ENCODE measurements at places on chromosomes 1 and 21.

DNA sequence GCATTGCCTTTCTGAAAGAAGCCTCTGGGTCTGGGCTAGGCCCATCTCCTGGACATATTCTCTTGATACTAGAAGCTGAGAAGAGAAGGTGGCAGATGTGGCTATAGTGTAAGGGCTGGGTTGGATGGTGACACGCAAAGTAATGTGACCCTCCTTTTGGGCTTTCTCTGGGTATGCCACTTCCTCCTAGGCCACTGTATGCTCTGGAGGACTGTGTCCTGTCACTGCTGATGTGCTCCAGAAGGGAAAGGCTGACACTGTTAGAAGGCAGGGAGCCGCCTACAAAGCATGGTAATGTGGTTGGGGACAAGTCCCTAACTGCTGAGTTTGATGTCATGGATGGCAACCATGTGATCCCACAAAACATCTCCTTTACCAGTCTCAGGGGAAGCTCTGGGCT lies 112.1 kb downstream of the BCAR3 start:
- no peak for DNase-seq

- no peak for DNase-seq
These were observed 23.1 kb downstream of the SASS6 start for GRCh38 chr1:100109554-100110066.

GRCh38 chr1:31886866-31887265 lies 51.3 kb downstream of the PTP4A2 start:
- no peak for DNase-seq

GRCh38 chr1:53738205-53739108 lies 507 bp downstream of the GLIS1 start:
- no peak for DNase-seq

- no peak for DNase-seq
These were observed 501 bp downstream of the FBXO6 start for GRCh38 chr1:11664336-11665065.

- DNase-seq = peak; percentile 27
These were observed 18.8 kb downstream of the ADGRB2 start for GRCh38 chr1:31745096-31745945.

DNA sequence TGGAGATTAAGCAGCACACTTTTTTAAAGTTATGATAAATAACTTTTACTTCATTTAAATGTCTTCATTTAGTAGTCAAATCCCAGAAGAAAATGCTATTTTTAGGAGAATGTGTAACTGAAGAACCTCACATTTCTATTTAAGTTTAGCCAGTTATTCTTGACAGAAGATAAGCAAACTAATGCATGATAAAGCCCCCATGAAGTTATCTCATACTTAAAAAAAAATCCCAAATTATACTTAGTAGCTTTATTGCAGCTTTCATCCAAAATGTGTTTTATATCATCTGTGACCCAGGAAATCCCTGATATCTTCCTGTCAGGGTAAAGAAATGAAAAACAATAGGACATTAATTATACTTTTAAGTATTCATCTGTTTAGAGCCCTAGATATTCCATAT lies 124.8 kb upstream of the SYT6 start:
- no peak for DNase-seq

DNA sequence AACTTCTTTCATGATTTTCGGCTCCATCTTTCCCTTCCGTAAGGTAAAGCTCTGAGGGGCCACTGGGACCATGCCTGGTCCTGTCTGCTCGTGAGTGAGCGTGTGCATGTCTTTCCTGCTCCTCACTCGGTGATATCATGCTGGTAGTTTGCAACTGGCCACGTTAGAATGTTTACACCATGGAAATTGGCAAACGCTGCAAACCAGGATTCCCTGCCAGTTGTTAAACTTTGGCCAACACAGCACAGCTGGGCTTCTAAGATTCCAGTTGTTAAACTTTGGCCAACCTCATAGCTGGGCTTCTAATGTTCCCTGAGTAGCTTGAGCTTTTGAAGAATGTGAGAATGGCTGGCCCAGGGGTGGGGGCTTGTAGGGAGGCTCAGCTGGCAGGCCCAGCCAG lies 68.0 kb upstream of the ACTL8 start:
- no peak for DNase-seq

- DNase-seq = no peak
These were observed 314.2 kb upstream of the POU3F1 start for GRCh38 chr1:38360807-38361206.

- no peak for DNase-seq
These were observed 524 bp downstream of the LRRC38 start for GRCh38 chr1:13513063-13513894.

DNA sequence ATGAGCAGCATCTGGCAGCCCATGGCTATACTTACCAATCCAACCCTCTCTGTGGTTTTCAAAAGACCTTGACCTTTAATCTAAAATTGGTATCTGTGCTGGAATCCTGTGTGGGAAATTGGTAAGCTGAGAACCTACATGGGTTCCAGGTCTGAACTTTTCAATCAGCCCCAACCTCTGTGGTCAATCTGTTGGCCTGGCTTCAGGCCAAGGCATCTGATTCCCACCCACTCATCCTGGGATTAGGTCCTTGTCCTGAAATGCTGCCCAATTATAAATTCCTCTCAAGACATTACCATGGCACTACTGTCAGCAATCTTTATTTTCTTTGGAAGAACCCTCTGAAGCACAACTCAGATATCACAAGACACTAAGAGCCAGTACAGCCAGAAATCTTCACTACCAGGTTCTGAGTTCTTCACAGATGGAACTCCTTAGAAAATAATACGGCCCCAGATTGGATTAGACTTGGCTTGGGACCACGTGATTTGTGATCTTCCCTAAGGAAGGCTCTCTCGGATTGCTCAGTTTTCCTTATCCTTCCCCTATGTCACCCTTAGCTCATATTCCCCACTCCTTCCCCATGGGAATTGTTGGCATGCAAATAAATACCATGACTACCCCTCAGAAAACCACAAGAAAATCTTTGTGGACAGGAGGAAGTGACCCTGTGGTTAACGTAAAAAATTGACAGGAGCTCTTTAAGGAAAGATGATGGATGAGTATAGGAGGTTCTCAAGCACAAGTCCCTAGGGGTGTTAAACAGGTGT lies 207.9 kb upstream of the ST6GALNAC5 start:
- no peak for DNase-seq

DNA sequence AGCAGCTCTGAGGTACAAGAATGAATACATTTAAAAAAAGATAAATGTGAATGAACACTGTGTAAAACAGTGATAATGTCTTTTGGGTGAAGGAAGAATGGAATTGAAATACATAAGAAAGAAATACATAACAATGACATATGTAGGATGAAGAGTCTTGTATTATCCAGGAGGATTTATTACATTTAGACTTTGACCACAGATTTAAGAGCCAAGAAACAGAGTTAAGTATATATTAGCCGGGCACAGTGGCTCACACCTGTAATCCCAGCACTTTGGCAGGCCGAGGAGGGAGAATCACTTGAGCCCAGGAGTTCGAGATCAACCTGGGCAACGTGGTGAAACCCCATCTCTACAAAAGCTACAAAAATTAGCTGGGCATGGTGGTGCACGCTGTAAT lies 79.7 kb downstream of the SCCPDH start:
- DNase-seq = no peak

DNA sequence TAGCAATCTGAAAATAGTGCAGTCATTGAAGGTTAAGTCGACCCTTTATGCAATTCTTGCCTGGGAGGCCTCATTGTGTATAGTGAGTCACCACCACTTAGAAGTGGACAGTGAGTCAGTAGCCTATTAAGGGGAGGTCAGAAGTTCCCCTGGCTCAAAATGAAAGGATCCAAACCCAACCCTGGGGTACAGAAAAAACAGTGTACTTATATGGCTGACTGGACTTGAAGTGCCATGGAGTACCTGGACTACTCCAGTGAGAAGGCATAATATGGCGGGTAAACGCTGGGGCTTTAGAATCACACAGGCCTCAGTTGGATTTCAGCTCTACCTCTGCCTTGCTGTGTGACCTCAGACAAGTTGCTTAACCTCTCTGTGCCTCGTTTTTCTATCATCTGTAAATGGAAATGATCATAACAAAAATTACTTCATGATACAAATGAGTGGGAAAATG lies 2.2 kb upstream of the BCL9 start:
- DNase-seq = peak; percentile 47

GRCh38 chr1:3631320-3632260 lies 6.8 kb downstream of the TPRG1L start:
- DNase-seq = no peak

- DNase-seq = no peak
These were observed 18.1 kb downstream of the KHDRBS1 start for GRCh38 chr1:32031578-32032274.

DNA sequence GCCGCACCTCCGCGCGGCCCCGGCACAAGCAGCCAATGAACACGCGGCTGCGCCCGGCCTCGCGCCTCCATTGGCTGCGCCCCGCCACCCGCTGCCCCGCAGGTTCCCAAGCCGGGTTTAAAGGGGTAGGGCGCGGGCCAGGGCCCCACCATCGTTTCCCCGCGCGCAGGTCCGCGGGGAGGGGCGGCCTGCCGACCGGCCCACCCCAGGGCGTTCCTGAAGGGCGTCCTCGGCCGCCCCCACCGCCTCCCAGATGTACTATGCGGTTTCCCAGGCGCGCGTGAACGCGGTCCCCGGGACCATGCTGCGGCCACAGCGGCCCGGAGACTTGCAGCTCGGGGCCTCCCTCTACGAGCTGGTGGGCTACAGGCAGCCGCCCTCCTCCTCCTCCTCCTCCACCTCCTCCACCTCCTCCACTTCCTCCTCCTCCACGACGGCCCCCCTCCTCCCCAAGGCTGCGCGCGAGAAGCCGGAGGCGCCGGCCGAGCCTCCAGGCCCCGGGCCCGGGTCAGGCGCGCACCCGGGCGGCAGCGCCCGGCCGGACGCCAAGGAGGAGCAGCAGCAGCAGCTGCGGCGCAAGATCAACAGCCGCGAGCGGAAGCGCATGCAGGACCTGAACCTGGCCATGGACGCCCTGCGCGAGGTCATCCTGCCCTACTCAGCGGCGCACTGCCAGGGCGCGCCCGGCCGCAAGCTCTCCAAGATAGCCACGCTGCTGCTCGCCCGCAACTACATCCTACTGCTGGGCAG lies at the start of gene OLIG1:
Gene OLIG1 (plus strand): TSS at position 148 of the 750 bp plus-strand sequence. CDS start 106 bp downstream, at position 254.
- DNase-seq = no peak

DNA sequence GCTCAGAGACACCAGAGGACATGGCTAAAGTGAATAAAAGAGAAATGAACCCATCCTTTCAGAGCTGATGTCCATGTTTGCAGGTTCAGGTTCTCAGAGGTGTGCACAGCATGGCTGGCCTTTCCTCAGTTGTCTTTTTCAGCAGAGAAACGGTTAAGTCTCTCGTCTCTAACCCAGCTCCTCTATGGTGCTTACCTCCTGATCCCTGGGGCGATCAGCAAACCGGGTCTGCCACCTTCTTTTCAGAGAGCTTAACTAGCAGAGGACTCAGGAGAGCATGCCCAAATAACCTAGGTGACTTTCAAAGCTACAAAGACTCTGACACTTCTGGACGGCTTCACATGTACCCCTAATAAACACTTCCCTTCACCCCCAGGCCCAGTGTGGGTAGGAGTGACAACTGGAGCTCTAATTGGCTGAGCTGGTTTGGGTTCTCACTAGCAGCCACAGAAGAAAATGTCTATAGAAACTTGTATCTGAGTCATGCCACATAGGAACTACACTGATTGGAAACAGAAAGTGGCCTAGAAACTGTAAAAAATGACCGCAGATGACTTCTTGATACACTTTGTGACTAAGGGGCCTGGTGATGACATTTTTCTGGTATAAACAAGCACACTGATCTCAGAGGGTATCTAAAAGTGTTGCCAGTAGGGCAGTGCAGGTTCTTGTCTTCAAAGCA lies at the start of gene AIM2:
Gene AIM2 (minus strand): TSS at position 329 of the 682 bp plus-strand sequence. CDS start 3,267 bp downstream, outside the sequence.
- DNase-seq = no peak

DNA sequence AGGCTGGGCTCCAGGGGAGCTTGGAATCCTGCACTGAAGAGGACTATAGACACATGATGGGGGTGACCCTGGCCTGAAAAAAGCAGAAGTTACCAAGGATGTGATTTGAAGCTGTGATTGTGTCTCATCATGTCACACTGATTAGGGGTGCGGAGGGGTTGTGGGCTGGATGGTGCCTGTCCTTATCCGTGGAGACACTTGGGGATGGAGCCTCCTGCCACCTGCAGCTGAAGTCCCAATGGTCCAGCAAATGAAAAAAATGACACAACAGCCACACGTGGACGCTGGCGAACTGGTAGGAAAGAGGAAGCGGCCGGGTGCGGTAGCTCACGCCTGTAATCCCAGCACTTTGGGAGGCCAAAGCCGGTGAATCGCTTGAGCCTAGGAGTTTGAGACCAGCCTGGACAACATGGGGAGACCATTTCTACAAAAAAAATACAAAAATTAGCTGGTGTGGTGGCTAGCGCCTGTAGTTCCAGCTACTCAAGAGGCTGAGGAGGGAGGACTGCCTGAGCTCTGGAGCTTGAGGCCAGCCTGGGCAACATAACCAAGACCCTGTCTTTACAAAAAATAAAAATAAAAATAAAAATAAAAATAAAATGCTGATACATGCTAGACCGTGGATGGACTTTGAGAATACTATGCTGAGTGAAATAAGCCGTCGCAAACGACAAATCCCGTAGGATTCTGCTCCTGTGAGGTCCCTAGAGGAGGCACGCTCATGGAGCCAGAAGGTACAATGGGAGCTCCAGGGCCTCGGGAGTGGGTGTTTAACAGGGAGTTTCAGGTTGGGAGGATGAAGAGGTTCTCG lies 838 bp upstream of the IBA57 start:
- no peak for DNase-seq

DNA sequence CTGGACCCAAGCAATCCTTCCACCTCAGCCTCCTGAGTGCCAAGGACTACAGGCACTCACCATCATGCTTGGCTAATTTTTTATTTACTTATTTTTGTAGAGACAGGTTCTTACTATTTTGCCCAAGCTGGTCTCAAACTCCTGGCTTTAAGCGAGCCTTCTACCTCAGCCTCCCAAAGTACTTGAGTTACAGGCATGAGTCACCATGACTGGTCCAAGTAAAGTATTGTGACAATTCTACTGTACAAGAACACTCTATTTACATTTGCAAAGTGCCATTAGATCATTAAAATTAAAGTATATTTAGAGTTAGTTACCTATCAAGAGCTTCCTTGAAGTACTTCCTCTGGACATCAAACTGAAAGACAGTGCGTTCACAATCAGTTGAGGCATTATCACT lies 44.8 kb downstream of the NRDC start:
- no peak for DNase-seq

- DNase-seq = no peak
These were observed 9.3 kb downstream of the SAMD11 start for GRCh38 chr1:932776-933602.

DNA sequence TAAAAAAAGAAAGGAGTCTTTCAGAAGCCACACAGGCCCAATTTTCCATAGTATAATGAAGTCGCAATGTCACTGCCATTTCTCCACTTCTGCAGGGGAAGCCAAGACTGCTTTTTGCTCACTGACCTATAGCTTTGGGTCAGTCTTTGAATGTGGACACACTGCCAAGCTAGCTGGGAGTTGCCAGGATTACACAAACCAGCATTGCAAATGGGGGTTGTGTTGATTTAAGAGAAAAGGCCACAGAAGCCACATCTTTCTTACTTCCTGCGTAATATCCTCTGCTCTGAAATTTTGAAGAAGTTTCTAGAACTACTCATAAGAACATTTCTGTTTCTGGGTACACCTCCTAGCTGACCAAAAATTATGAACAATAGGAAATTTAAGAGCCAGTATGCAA lies 45.8 kb upstream of the SAMSN1 start:
- no peak for DNase-seq

- no peak for DNase-seq
These were observed 827 bp downstream of the OR2B11 start for GRCh38 chr1:247456914-247457639.

- no peak for DNase-seq
These were observed 291.6 kb downstream of the PTBP2 start for GRCh38 chr1:97013136-97013535.

GRCh38 chr21:45256912-45257672 lies 30.6 kb downstream of the POFUT2 start:
- DNase-seq = no peak

- no peak for DNase-seq
These were observed 10.8 kb upstream of the ERMAP start for GRCh38 chr1:42806171-42806570.
